ENCODE measurements at places on chromosomes 16 and 17.

GRCh38 chr16:8919089-8919933, 37.2 kb downstream of the LITAFD start:
- no peak for DNase-seq

DNA sequence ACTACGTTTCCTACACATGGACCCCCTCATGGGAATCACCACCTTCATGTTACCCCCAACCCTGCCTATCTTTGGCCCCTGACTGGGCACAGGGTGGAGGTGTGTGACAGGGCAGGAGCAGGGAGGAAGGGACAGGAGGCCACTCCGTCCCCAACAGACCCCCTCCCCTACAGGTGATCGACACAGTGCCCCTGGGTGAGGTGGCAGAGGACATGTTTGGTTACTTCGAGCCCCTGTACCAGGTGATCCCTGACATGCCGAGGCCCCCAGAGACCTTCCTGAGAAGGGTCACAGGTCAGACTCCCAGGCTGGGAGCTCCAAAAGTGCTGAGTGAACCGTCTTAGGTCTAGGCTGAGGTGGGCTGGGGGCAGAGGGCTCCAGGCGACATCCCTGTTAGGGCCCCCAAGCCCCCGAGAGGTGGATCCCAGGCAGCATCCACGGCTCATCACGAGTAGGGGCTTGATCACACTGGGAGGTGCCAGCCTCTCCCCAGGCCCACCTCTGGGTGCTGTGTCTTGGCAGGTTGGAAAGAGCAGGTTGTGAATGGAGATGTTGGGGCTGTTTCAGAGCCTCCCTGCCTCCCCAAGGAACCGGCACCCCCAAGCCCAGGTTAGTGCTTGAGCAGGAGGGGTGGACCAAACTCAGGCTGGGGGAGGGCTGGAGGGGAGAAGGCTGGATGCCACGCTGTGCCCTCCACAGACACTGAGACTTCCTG, 1.5 kb downstream of the ACBD4 start:
- DNase-seq = no peak

DNA sequence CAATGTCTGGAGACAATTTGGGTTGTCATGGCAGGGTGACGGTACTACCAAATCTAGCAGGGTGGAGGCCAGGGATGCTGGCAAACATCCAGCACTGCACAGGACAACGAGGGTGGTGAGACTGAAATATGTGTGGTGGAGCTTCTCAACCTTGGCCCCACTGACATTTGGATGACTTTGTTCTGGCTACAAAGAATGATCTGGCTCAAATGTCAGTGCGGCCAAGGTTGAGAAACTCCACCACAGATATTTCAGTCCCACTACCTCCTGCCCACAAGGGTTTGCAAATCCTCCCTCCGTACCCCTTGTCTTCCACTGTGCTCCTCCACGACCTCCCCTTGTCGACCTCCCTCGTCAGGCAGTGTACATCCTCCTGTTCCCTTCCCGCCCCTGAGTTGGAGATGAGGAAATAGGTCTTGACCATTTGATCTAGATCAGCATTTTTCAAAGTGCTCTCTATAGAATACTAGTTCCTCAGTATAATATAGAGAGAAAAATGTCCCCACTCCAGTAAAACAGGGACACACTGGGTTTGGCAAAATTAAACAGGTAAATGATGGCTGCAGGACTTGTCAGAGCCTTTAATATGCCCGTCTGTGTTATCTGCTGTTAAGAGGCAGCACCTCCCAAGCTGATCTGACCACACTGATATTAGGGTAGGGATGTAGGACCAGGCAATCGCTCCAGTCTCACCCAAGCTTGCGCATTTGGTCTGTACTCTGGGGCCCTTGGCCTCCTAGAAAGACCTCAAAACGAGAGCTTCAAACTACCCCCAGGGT, 6.8 kb downstream of the OSGIN1 start:
- DNase-seq = no peak

DNA sequence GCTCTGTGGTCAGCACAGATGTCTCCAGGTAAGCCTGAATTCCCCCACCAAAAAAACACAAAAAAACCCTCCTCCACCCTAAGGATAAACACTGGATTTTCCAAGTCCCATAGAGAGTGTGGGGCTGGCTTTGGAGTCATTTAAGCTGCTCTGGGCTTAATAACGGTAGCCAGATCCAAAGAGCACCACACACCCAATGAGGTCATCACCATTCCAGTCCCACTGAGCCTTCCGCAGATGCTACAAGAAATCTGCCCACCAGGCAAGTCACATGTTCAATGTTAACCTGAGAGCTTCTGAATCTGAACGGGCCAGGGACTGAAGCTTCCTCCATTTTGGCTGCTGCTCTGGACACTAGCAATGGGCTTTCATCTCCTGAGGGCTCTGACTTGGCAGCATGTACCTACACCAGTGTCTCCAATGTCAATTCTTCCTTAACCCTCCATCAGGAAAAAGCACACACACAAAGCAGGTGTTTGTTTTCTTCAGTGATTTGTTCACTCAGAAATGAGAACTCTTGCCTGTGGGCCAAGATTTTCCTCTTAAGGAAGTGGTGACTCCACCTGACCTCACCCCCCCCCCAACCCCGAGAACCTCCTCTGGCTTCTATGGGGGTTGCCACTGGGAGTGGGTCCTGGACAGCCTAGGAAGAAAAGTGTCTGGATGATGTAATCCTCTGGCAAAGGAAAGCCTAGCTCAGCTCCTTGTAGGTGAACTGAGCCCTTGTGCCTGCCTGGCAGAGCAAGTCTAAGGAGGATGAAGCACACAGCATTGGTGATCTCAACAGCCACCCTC, 220.1 kb downstream of the FOXL1 start:
- no peak for DNase-seq

- no peak for DNase-seq
These were observed 54.9 kb upstream of the NACA2 start for GRCh38 chr17:61645920-61646319.

- no peak for DNase-seq
These were observed 1.6 kb downstream of the HS3ST6 start for GRCh38 chr16:1916640-1916990.

DNA sequence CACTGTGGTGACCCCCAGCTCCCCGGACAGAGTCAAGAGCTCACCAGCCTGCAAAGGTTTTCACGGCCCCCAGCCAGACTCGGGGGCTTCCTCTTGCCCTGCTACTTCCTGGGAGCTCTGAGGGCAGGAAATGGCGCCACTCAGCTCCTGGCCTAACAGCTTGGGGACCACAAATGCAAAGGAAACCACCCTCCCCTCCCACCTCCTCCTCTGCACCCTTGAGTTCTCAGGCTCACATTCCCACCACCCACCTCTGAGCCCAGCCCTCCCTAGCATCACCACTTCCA, 375 bp upstream of the SPN start:
- peak; percentile 46 for DNase-seq

- DNase-seq = no peak
These were observed 1.7 kb upstream of the CDH11 start for GRCh38 chr16:65123396-65124211.

Measured in stimulated activated naive CD4-positive, alpha-beta T cell (primary cell).